ENCODE measurements at places on chromosomes 1 and 21.

DNA sequence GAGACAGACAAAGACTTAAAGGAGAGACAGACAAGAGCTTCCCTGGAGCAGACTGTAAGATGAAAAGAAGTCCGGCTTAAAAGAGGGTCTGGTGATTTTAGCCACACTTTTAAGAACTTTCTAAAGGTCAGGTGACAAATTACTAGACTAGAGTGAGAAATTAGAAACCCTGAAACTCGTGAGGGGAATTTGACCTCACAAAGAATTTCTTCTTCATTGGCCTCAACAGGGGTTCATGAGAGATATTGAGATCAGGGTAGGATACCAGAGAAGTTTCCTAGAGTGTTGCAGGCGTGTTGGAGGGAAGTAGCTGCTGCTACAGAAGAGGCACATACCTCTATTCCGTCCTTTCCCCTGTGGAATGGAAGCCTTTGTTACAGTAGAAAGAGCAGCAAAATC is 884.4 kb downstream of the KCNT2 start:
- DNase-seq = no peak

DNA sequence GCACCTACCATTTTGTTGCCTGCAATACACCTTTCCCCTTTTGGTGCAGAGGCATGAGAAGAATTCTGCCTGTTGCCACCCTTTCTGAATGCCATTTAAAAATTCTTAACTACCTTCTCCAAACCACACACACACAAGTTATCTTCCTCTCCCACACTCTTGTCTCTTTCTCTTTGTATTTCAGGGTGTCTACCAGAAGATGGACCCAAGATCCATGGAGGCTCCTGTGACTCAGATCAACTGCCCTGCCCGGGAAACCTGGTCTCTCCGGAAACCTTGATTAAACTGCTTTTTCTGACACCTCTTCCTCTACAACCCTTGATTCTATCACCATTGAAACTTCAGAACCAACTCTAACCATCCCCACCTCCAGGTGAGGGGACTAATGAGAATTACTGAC is 2.4 kb upstream of the TARS2 start:
- no peak for DNase-seq

DNA sequence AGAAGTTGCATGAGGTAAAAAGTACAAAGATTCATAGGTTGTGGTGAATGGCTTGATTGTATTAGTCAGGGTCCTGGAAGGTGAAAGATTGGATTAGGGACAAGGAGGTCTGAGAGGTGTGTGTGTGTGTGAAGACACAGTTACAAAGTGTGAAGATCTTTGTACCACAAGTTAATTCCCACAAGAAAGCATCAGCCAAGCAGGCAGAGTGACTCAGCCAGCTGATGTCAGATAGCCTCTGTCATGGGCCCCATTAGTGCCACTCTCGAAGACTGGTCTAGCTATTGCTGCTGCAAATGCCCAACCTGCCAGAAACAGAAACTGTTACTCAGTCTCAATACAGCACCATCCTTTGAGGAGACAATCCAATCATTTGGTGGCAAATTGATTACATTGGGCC is 96.5 kb downstream of the DTL start:
- no peak for DNase-seq

- DNase-seq = no peak
These were observed 2.1 kb downstream of the DHDDS start for GRCh38 chr1:26434161-26434752.

GRCh38 chr1:205532996-205533735 is 28.7 kb downstream of the CDK18 start:
- no peak for DNase-seq

DNA sequence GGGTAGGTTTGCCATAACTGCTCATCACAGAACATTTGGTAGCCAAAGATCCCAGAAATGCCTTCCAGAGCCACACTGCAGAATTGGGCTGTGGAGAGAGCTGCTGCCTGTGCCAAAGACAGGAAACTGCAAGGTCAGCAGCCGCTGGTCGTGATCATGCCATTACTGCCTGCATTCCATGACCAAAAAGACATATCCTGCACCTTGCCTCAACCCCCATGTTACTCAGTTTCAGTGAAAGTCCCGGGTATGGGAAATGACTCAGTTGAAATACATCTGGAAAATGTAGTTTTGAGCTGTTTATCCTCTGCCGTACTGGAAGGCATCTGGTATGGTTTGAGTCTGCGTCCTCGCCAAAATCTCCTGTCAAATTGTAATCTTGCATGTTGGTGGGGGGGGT is 161.7 kb downstream of the FCRL5 start:
- DNase-seq = peak; percentile 62

DNA sequence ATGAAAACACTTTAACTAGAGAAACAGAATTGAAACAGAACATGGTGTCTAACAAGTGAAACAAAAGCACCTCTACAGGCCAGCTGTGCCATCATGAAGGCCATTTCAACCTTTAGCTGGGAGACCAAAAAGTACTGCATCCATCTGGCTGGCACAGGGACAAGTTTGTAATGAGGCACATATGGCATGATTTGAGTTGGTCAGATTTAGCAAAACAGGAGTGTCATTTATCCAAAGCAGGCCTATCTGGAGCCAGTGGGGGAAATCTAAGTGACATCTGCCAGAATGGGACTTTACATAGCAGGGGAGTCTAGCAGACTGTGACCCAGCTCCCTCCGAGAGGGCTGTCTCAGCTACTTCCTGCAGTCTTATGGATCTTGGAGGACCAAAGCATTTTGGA is 51.9 kb downstream of the DNTTIP2 start:
- no peak for DNase-seq

GRCh38 chr21:29105218-29105617 is 25.2 kb upstream of the MAP3K7CL start:
- DNase-seq = peak; percentile 40

- DNase-seq = no peak
These were observed 40.7 kb downstream of the VTCN1 start for GRCh38 chr1:117169871-117170596.
